Mammary epithelial cell (primary cell): ENCODE measurements at places on chromosomes 3 and 15. TPM values are rescaled to one million over a fixed set of nuclear protein-coding genes. Genes with fewer than 3 reads are reported as not detected.

CLEC3B gene
- 0.33 TPM for total RNA-seq

TRPM1 gene
- not detected in 2 replicates for total RNA-seq

ERC2 gene
- 1.5 TPM for total RNA-seq

CCDC50 gene
- 74.8 TPM for total RNA-seq

GABRR3 gene
- not detected in 2 replicates for total RNA-seq

MASP1 gene
- 0.83 TPM for total RNA-seq

PDHB gene
- total RNA-seq = 43.2 TPM

PROS1 gene
- total RNA-seq = 9.6 and 10.6 TPM in 2 replicates

KCNMB2 gene
- total RNA-seq = not detected in 2 replicates

ZCWPW2 gene
- 0.17 TPM for total RNA-seq

TTC14 gene
- 37.0 TPM for total RNA-seq

SLC24A5 gene
- total RNA-seq = not detected in 2 replicates

ZNF654 gene
- total RNA-seq = 18.6 and 20.8 TPM in 2 replicates

MITF gene
- 8.3 and 10.9 TPM in 2 replicates for total RNA-seq

STRC gene
- 0.67 TPM for total RNA-seq

ALG1L2 gene
- total RNA-seq = 0.78 and 1.3 TPM in 2 replicates

ZNF717 gene
- total RNA-seq = 24.3 TPM

PTX3 gene
- 1.7 and 10.4 TPM in 2 replicates for total RNA-seq
